Epithelial cell of esophagus (primary cell): ENCODE measurements at places on chromosomes 6 and 20.

GRCh38 chr6:360764-361373 is 30.7 kb upstream of the IRF4 start:
- no peak for DNase-seq

GRCh38 chr20:53215166-53215565 is 243.0 kb downstream of the TSHZ2 start:
- peak; percentile 7 for DNase-seq

GRCh38 chr20:63224412-63225081 is 8.6 kb upstream of the YTHDF1 start:
- DNase-seq: peak; percentile 55

DNA sequence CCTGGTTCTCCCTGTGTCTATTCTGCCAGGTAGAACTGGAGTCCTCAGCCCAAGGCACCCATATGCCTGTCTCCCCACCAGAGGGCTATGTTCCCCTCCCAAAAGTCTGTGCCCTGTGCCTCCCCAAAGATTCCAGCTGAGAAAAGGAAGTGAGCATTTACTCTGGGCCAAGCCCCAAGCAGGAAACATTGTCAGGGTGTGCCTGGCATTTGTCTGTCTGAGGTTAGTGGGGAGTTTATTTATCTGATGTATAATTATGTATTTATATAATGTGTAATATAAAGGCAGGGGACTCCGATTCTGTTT is 5.6 kb downstream of the GDF5 start:
- no peak for DNase-seq

DNA sequence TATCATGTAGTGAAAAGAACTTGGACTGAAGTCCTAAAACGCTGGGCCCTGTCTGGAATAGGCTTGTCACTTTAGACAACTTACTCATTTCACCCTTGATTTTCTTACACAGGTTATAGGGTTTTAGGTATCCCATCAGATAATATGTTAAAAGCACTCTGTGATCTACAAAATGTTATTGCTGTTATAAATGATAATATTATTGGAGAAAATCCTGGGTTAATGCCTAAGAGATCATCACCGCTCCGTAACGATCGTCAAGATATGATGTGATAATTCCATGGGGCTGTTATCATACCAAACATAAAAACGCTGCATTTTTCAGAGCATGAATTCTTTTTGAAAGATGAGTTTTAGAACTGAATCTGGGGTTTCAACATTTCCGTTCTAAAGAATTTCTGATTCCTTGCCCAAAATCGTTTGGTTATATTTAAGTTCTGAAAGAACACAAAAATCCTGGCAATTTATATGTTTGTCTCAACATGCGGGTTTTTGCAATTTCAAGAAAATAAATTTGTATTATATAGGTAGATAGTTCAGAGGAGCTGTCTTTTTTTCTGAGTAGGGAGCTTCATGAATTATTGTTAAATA is 154.8 kb downstream of the FOXC1 start:
- no peak for DNase-seq

GRCh38 chr6:53643481-53643965 is 22.0 kb downstream of the KLHL31 start:
- DNase-seq: no peak

GRCh38 chr20:51802170-51802751 is at the start of gene SALL4:
Gene SALL4 (minus strand): TSS chr20:51802521. CDS start chr20:51802408, 113 bp downstream.
- DNase-seq: no peak

GRCh38 chr6:21384216-21384615 is 209.3 kb upstream of the SOX4 start:
- no peak for DNase-seq

- no peak for DNase-seq
Observed at GRCh38 chr6:50962213-50962759, 143.6 kb downstream of the TFAP2B start.

DNA sequence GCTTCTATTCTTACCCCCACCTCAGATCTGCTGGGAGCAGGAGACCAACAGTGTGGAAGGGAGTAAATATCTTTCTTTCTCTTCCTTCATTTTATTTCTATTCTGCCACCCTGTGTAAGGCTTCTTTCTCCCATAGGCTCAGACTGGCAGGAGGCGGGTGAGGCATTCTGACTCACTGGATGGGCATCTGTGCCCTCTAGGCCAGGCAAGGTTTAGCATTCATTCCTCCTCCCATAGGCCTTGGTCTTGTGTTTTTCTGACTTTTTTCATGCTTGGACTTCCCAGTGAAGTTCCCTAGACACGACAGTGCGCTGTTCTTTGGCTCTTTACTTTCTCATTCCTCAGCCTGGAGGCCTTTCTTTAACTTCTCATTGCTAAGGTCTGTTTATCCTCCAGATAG is 235.2 kb downstream of the SYNE1 start:
- DNase-seq: peak; percentile 89

DNA sequence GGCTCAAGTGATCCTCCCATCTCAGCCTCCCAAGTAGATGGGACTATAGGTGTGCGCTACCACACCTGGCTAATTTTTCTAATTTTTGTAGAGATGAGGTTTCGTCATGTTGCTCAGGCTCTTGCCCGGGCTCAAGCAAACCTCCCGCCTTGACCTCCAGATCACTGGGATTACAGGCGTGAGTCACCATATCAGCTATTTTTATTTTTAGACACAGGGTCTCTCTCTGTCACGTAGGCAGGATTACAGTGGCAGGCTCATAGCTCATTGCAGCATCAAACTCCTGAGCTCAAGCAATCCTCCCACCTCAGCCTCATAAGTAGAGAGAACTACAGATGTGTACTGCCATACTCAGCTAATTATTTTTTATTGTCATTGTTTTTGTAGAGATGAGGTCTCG is 41.7 kb downstream of the SLC23A2 start:
- DNase-seq: no peak

DNA sequence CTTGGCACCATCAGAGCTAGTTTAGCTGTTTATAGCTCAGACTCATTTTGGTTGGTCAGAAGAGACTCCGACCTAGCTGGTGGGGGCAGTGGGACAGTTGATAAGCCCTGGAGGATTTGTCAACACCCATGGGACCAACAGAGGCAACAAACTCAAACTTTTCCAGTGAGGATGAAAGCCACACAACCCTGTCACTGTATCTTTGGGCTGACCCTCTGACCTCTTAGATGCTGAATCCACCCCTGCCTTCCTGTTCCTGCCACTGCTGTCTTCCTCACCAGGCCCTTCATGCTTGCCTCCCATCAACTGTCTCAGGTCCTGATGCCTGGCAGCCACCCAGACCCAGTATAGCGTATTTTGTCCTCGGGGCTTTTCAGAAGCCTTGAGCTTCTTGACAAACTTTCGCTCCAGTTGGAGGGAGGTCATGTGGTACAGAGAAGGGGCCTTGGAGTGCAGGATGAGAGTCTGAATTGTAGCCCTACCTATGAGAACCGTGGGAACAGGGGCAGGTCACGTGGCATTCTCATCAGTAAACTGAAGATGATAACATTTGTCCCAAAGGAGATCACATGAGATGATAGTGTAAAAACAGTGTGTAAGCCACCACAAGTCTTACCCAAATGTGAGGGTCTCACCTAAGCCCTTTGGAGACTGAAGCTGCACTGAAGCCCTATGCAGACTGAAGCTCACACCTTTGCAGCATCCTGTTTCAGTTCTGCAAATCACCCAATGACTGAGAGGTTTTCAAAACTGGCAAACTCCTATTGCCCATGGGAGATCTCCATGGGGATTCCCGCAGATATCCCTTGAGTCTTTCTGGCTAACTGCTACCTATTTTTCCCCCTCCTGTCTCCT is 72.0 kb upstream of the F13A1 start:
- no peak for DNase-seq

GRCh38 chr6:158621694-158622544 is 22.6 kb downstream of the DYNLT1 start:
- no peak for DNase-seq

- peak; percentile 86 for DNase-seq
Observed at GRCh38 chr6:130680116-130680515, 147.1 kb upstream of the SMLR1 start.

- DNase-seq: no peak
Observed at GRCh38 chr20:58608096-58608840, 42.8 kb upstream of the STX16 start.

DNA sequence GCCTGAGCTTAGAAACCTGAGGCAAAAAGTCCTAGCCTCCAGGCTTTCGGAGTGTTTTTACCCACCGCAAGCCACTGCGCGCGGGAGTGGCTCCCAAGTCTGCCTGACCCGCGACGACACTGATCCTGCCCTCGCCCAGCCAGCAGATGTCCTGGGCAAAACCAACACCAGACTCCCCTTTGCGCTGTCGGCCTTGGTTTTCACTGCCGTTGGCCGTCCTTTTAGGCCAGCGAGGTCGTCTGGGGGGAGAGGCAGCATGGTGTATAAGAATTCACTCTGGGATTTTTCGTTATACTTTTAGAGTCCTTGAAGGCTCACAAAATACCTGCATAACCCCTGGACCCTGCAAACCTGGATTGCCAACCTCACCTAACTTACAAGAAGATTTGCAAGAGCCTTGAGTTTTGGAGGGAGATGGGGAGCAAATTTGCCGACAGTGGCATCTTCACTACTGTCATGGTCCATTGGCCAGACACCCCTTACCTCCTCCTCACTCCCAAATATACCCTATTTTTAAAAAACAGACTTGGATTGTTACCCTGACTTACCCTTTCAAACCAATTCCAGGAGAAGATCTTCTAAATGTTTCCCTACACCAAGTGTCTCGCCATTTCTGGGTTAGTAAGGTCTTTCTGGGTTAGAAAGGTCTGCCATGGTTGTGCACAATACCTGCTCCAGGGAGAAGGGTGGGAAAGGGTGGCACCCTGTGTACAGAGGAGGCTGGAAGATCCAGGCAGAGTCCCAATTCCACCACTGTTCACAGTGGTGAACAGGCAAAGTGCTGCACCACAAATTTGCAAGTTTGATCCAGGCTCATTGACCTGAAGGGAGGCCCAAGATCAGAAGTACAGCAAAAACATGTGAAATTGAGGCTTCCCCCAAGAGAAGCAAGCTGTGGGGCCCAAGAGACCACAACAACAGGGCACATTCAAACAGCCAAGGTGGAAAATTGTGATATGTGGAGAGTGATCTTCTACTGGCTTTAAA is 4.4 kb downstream of the FOXA2 start:
- DNase-seq: no peak

DNA sequence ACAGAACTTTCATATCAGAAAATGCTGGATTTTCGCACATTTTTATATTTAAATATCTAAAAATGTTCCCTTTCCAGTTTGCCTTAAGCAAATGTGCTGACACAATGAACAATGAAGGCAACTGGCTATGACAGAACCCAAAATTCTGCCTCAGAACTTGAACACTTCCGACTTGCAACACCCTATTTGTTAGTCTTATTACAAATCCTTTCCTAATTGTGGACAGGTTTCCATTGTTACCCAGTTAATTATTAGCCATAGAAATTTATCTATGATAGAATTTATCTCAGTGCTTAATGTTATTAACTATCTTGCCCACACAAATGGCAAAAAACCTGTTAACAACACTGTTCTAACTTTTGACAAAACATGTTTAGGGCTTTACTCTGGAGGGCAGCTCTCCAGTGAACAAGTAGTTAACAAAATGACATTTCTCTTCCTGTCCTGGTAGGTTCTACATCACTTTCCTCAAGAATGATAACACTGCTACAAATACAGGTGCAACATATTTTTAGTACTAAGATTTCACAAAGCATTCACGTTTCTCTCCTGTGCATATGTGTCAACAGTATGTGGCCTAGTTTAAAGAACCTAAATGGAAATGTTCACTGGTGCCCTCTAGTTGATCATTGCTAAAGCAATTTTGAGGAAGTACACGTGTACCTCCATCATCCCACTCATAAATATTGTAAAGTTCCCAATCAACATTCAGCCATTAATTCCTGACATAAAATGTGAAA is 58.4 kb downstream of the HIVEP2 start:
- peak; percentile 64 for DNase-seq

GRCh38 chr20:55424968-55425367 is 580.4 kb downstream of the CBLN4 start:
- DNase-seq: no peak

- no peak for DNase-seq
Observed at GRCh38 chr6:64072686-64073085, 437.1 kb downstream of the PHF3 start.

- no peak for DNase-seq
Observed at GRCh38 chr20:573414-574296, 30.1 kb upstream of the CSNK2A1 start.
